Activated CD4-positive, CD25-positive, alpha-beta regulatory T cell treated with anti-CD3 and anti-CD28 coated beads, Interleukin-2, amount 50 U/mL, for 24 hours (primary cell): ENCODE measurements at places on chromosomes 3 and 15.

GRCh38 chr3:53688989-53689388 is 157.2 kb downstream of the CHDH start:
- ATAC-seq = no peak

GRCh38 chr15:45802140-45802539 is 167.3 kb downstream of the SQOR start:
- no peak for ATAC-seq

DNA sequence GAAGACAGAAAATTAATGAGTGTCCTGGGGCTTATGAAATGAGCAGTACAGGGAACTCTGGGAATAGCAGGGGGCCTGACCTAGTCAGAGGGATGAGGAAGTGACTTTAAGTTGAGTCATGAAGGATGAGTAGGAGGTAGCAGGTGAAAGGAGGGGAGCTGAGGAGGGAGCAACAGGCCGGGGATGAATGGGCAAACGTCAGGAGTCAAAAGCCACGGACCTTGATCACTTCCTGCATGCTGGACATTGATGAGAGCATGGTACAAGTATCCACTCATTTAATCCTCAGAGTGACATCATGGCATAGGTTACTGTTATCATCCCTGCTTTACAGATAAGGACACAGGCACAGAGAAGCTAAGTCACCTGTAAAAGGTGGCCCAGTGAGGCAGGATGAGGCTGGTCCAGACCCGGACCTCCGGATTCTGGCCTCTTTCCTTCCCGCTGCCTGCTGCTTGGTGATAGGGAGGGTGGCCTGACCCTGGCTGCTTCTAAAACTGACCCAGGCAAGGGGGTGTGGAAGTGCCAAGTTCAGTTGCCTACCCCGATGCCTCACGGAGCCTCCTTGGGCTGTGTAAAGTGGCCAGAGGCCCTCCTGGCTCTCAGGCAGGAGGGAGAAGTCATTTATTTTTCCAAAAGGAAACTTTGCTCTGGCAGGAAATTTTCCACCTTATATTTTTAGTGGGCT is 7.6 kb downstream of the CORO2B start:
- ATAC-seq = no peak

DNA sequence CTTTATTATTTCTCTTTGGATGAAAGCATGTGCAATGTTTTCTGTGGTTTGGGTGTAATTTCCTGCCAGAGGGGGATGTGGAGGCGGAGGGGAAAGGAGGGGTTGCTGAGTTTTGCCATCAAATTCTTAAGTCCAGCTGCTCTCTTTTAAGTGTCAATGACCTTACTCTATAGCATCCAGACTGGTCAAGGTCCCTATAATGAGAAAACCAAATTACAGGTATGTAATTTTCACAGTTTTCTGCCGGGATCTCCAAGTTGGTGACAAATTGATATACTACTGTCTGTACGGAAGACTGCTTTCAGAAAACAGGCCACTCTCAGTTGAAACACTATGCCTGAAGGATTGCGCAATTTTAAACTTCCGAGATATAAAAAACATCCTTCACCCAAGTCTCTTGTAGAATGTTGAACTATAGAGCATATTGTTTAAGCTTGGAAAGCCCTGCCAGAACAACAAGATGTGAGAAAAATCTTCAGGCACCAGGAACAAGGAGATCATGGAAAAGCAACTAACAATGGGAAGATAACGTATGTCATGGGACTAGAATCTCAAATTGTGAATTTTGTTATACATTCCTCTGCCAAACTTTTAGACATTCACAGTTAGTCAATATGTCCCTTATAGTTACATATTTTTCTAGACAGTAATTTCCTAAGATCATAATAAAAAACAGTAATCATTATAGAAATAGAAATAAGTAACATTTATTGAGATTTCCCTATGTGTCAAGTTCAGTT is 300.7 kb upstream of the SATB1 start:
- peak; percentile 33 for ATAC-seq

DNA sequence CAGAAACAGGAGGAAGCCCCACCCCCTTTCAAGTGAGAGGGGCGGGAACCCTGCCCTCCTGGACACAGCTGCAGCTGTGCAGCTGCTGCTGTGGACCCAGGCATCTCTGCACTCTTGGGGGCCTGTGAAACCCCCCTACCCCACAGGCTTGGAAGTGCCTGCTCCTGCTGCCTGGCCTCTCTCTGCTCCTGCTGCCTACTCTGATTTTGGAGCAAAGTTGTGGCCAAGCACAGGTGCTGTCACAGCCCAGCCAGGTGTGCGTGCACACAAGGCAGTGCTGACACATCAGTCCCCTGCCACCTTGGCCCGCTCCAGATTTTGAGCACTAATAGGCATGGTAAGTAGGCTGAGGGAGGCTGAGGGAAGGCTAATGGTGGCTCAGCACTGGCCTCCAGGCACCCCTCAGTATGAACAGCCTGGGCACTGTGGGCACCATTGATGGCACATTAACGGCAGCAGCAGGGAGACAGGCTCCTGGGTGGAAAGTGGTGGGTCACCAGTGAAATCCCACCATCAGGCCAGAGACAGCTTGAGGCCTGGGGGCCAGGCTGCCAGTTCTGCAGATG is 890.9 kb downstream of the GBE1 start:
- ATAC-seq = no peak

- ATAC-seq = no peak
Observed at GRCh38 chr3:122235147-122235546, 51.7 kb downstream of the CASR start.

DNA sequence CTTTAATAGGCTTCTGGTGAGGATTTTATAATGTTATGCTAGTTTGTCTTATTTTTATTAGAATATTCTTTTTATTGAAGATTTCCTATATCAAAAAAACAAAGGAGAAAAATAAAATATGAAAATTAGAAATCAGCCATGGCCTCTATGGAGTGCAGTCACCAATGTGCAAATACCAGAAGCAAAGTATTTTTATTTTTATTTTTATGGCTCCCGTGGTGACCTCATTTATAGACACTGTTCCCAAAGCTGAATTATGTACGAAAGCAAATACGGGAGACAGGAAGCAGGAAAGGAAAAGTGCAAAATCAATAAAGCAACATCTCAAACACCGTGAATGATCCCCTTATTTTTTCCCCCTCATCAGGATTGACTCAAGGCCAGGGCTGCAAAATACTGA is 35.1 kb downstream of the DAZL start:
- ATAC-seq = no peak

GRCh38 chr3:170480111-170480510 is 61.4 kb downstream of the CLDN11 start:
- no peak for ATAC-seq

- no peak for ATAC-seq
Observed at GRCh38 chr3:126512916-126513650, 4.5 kb downstream of the UROC1 start.

DNA sequence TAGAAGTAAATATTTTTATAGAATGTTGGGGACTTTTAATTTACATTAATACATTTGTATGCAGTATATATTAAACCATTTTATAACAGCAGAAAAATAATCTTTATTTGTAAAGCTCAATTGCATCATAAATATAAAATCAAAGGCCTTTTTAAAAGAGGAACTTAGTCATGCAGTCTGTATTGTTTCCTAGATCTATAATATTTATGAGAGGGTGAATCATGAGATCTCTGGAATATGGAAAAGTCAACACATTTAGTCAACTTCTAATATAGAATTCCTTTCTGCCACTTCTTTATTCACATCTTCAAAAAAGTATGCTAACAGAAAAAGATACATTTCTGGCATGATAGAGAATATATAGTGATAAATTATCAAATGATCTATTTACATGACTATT is 410.3 kb upstream of the ZNF385D start:
- no peak for ATAC-seq

DNA sequence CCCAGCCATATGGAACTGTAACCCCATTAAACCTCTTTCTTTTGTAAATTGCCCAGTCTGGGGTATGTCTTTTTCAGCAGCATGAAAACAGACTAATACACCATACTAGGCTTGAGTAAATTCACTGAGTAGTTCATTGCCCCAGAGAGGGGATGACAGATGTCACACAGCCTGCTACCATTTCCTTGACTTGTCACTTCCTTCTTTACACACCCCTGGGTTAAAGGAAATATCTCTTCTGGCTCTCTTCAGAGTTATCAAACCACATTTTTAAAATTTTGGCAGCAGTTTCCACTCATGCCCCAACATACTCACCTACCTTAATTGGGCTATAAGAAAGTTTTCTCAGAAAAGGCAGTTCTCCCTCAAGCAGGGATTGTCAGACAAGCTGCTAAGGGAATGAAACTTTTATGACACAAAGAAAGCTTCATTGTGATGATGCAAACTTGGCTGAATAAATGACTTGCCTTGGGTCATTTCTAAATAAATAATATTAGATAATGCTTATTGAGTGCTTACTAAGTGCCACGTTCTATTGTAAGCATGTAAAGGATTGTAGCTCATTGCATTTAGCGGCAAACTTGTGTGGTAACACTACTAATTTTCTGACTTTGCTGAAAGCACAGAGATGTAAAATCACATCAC is 68.0 kb upstream of the RBMS3 start:
- peak; percentile 76 for ATAC-seq

DNA sequence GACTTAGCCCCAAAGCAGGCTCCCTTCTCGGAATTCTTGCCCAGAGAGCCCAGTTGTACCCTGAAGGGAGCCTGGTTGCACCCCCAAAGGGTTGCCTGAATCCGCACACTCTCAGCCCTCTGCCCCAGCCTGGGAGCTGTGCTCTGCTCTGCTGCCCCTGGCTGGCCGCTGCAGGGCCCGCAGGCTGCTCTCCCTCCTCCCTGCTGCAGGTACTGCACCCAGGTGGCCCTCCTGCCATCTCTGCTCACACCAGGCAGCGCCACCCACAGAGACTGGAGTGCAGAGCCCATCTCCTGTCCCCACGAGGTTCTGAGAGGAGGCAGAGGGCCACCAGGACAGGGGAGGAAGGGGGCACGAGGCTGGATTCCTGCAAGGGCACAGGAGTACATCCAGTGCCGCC is 134.2 kb upstream of the NSMCE3 start:
- ATAC-seq = no peak

GRCh38 chr15:66180531-66181097 is 72.9 kb downstream of the MEGF11 start:
- ATAC-seq = no peak

- ATAC-seq = no peak
Observed at GRCh38 chr15:68499620-68500312, 67.8 kb upstream of the ITGA11 start.

- ATAC-seq = no peak
Observed at GRCh38 chr3:109363634-109364033, 26.3 kb upstream of the DPPA4 start.

- ATAC-seq = no peak
Observed at GRCh38 chr3:134576426-134576825, 74.4 kb downstream of the KY start.

DNA sequence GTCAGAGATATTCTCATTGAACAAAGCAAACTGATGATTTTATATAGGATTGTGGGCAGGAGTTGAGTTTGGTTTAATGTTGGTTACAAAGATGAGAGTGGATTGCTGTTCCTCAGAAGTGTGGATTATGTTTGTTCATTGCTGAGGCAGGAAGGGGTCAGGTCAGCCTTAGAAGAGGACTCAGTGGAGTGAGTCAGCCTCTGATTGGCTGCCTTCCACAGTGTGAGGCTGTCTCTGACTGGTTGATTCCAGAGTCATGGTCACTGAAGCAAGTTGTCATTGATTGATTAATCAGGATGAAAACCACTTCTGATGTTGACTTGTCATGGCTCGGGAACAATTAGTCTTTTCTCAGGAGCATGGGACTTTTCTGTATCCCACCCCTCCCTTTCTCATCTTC is 36.2 kb downstream of the KBTBD12 start:
- ATAC-seq = no peak

- ATAC-seq = no peak
Observed at GRCh38 chr3:61030469-61031035, 220.7 kb downstream of the FHIT start.

DNA sequence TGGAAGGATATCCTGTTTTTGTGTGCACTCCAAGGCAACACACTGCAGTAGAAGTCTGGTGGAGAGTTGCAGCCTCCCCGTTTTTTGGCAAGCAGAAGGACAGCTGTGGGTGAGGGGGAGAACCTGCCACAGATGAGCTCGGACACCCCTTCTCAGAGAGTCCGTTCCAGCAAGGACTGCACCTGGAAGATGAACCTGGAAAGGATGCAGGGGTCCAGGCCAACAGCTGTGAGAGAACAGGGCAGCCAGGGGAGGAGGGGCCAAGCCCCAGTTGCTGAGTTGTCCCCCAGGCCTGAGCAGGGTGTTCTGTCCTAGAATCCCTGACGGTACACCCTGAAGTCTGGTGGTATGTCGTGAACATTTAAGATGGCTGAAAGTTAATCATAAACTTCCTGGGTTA is 30.2 kb downstream of the ZXDC start:
- no peak for ATAC-seq

DNA sequence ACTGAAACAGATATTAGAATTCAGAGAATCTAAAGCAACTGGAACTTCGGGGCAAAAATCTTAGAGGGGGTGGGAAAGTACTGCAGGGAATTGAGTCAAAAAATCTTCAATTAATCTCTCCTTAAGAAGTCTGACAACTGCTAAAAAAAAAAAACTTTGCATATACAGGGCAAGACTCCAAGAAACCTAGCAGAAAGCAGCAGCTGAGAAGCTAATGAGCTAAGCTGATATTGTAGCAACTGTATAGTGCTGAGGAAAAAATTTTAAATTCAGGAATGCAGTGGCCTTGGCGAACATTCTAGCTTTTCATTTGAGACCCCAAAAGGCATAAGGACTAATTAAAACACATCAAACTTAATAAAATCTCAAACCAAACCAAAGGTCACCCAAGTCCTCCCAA is 113.6 kb downstream of the SCAPER start:
- no peak for ATAC-seq

GRCh38 chr3:197599089-197599765 is 43.5 kb upstream of the BDH1 start:
- peak; percentile 99 for ATAC-seq

DNA sequence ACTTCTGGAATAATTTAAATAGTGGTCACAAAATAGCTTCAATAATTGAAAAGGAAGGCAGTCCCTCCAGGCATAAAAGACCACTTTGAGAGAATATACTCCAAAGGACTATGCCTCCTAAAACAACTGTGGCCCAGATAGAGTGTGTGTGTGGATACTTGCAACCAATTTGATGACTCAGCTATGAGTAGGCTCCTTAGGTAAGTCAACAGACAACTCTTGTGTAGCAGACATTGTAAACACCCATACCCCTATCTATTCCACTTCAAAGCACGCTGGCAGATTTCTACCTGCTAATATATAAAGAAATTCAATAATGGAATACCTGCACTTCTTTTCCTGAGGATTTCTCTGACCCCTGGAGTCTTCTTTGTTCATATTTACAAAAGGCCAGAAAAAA is 254.5 kb downstream of the NEK10 start:
- no peak for ATAC-seq

- no peak for ATAC-seq
Observed at GRCh38 chr3:139534455-139534812, 5.1 kb downstream of the RBP1 start.
